Stimulated activated CD4-positive, alpha-beta T cell treated with anti-CD3 and anti-CD28 coated beads, Interleukin-1b, Interleukin-23, amount 100 ng/mL, for 1 hour (primary cell): ENCODE measurements at places on chromosomes 2 and 18.

- no peak for DNase-seq
These were observed 2.3 kb downstream of the INHBB start for GRCh38 chr2:120348134-120348736.

DNA sequence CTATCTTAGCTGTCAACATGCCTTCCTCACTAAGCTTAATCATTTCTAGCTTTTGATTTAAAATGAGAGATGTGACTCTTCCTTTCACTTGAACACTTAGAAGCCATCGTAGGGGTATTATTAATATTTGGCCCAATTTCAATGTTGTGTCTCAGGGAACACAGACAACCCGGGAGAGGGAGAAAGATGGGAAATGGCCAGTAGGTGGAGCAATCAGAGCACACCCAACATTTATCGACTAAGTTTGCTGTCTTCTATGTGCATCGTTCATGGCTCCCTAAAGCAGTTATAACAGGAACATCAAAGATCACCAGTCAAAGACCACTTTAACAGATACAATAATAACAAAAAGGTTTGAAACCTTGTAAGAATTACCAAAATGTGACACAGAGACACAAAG is 110.2 kb downstream of the OLA1 start:
- no peak for DNase-seq

- DNase-seq = no peak
These were observed 198.2 kb downstream of the PRKCE start for GRCh38 chr2:45849491-45850283.

DNA sequence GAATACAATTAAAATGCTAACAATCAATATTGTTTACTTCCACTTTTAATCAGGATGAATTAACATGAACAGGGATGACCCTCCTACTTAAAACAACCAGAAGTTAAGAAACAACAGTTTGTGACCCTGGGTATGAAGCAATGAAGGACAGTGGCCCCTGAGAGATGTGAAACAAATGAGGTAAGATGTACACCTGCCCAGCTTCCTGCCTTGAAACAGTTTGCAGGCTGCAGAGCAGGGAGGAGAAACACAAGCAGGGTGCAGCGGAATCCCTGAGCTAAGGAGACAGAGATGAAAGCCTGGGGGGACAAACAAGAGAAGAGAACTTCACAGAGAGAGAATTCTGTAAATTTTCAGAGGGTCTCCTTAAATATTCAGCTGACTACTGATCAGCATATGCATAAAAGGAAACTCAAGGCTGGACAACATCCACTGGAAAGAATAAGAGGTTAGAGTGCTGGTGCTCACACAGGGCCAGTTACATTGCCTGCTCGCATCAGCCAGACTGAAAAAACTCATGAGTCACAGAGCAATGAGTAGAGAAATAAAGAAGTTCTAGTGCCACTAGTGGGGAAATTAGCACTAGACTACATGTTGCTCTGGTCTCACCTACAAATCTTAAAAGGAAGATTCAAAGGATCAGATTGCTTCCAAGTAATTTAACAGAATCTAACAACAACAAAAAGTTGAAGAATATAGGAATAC is 106.4 kb downstream of the PID1 start:
- no peak for DNase-seq

DNA sequence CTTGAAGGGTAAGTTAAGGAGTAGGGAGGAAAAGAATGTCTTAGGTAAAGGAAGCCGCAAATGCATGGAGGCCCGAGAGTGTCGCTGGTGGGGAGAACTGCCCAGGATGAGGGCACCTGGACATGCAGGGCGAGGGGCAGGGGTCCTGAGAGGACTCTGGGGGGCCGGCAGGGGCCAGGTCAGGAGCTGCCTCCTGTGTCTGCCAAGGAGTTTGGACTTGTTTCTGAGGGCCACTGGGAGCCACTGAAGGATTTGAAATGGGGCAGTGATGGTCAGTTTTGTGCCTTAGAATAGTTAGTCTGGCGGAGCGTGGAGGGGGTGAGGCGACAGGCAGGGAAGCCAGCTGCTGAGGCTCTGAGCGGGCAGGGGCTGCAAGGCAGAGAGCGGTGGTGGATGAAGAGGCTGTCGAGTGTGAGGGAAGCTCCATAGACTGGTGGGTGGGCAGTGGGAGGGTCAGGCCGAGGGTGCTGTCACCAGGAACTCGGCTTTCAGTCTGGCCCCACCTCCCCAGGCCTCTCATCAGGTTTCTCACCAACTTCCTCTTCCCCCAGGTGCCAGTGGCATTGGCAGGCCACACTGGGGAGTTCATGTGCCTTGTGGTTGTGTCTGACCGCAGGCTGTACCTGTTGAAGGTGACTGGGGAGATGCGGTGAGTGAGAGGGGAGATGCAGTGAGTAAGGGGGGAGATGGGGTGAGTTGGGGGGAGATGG is 14.7 kb upstream of the SLC4A3 start:
- no peak for DNase-seq

DNA sequence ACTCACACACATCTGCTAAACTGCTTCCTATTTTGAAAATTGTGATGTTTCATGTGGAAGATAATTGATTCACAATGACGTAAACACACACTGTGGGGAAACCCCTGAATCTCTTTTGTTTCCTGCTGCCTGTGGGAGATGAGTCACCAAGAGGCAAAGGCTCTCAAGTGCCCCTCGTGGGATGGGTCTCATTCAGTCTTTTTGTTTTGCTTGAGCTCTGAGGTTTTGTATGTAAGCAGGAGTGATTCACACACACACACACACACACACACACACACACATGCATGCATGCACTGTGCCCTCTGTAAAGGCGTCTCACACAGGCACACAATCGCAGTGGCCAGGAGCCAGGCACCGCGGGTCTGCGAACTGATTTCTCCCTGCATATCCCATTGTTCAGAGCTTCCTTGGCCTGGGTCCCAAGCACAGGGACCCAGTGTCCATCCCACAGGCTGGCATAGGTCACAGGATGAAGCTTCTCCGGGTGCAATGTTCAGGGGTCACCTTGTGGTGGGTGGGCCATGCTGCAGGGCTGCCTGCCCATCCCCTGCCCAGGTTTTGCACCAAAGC is 12.1 kb upstream of the ARHGEF4 start:
- peak; percentile 58 for DNase-seq

DNA sequence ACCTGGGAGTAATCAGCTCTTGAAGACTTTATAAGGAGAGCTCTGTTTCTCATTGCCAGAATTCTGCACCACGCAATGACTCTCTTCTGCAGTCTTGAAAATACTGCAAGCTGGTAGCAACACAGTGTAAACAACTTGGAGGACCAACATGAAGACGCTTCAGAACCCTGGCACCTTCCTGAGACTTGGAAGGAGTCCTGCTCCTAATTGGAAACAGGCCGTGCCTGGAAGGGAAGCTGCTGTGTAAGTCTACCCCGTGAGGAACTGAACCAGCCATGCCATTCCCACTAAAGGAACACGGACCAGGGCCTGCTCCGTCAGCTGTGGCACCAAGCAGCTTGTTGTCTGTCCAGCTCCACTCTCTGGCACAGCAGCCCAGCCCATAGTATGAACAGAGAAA is 171.1 kb downstream of the PAX3 start:
- DNase-seq = no peak

GRCh38 chr2:74835831-74836674 is 2.1 kb downstream of the HK2 start:
- no peak for DNase-seq

- no peak for DNase-seq
These were observed 94.0 kb downstream of the AQP4 start for GRCh38 chr18:26771524-26771923.

GRCh38 chr2:46303822-46304221 is 6.6 kb downstream of the EPAS1 start:
- DNase-seq = no peak

GRCh38 chr2:124586210-124586609 is 561.1 kb downstream of the CNTNAP5 start:
- DNase-seq = no peak

DNA sequence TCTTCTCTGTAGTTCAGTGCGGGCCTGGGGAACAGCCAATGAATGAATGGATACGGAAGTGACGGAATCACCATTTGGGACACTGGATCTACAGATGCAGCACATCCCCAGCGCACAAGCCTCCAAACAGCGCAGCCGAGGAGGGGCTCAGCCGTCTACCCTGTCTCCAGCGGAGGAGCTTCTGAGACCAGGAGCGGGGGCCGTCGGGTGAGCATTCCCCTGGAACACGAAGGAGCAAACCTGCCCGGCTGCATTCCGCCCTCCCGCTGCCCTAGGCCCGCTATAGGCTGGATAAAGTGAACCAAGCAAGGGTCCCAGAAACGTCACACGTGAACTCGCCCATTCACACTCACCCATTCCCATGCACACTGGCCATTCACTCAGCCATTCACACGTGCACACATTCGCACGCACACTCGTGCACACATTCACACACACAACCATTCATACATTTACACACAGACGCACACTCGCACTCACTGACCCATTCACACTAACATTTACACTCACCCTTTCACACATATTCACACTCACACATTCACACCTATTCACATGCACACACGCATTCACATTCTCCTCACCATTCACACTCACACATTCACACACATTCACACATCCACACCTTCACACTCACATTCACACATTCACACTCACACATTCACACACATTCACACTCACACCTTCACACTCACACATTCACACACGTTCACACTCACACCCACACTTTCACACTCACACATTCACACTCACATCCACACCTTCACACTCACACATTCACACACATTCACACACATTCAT is 63.4 kb downstream of the BIN1 start:
- no peak for DNase-seq

GRCh38 chr18:2590303-2590702 is 18.9 kb downstream of the NDC80 start:
- DNase-seq = no peak

DNA sequence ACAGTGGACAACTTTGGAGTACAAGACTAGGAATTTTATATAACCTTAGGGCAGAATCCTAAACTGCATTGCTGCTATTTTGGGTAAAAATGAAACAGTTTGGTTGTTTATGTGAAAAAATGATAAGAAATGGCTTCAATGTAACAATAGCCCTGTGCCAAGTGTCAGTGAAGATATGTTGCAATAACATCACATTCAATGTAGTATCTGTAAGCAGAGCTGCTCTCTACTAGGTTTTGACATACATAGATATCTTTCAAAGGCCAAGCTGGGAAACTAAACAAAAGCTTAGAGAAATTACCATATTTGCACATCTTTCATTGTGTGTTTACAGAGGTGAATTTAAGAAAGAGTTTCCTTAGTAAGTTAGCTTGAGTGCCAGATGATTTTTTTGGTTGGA is 135.0 kb upstream of the DOK6 start:
- no peak for DNase-seq

DNA sequence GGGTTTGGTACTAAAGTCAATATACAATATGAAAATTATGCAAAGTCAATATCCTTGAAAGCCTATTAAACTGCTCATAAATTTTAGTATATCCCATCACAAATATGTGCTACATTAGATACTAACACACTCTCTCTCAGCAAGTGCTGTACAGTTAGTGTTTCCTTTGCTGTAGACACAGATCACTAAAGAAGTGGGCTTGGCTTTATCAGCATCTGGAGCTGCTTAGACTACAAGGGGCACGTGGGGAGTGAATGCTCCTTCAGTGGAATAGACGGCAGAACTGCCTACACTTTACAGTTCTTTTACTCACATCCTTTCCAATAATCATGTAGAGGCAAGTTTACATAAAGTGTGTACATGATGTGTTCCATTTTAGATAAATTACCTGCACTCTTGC is 26.0 kb upstream of the EFEMP1 start:
- no peak for DNase-seq

DNA sequence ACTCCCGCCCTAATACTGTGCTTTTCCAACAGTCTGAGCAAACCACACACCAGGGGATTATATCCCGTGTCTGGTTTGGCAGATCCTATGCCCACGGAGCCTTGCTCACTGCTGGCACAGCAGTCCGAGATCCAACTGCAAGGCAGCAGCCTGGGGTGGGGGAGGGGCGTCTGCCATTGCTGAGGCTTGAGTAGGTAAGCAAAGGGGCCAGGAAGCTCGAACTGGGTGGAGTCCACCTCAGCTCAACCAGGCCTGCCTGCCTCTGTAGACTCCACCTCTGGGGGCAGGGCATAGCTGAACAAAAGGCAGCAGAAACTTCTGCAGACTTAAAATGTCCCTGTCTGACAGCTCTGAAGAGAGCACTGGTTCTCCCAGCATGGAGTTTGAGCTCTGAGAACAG is 44.2 kb downstream of the LNPK start:
- DNase-seq = no peak

GRCh38 chr2:120736624-120737339 is 1.1 kb downstream of the GLI2 start:
- DNase-seq = no peak

GRCh38 chr2:169452080-169452479 is 27.2 kb upstream of the BBS5 start:
- no peak for DNase-seq

DNA sequence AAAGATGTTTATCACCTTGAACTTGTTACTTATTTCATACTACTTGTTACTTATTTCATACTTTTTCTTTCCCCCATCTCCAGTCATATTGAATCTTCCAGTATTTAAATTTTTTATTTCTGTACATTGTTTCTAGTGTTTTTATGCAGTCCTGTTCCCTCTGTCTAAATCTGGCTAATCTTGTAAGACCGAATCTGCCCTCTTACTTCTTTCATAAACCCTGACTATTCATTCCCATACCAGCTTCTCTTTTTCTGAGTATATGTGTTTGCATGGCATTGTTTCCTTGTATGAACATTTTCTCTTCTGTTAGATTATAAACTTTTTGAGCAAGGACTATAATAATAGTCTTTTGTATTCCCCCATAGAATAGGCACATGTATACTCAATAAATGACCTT is 131.7 kb downstream of the TAF4B start:
- DNase-seq = no peak

- DNase-seq = no peak
These were observed 74.0 kb upstream of the SESTD1 start for GRCh38 chr2:179338681-179339080.

GRCh38 chr18:46250812-46251173 is 146.6 kb downstream of the HAUS1 start:
- DNase-seq = no peak

DNA sequence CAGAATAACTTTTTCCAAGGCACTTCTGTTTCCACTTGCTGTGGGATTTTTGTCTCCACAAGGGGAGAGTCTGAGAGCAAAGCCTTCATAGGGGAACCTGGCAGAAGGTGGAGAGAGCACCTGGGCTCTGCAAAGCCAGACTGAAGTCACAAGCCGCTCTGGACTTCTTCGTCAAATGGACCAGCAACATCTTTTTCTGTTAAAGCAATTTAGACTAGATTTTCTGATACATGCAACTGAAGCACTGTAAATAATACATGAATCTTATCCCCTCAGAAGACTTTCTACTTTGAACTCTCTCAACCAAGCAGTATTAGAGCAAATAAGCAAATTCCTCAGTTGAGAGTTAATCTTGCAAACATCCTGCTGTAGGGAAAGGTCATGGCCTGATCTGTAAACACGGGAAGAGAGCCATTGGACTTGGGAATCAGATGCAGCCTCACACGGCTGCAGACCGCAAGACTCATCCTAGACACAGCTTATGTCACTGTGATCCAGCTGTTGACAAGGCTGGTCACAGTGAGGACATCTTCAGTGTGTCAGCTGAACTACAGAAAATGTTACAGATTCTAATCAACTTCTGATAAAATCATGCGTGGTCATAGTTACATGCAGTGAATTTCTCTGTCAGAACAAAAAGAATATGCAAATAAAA is 3.2 kb downstream of the SH3YL1 start:
- no peak for DNase-seq
